ENCODE measurements at places on chromosomes 11 and 22.
A peak's percentile ranks its signal among the peaks of the same experiment; 100 is the strongest.

- peak; percentile 46 for DNase-seq
These were observed 389.2 kb downstream of the SOX6 start for GRCh38 chr11:15967166-15967565.

DNA sequence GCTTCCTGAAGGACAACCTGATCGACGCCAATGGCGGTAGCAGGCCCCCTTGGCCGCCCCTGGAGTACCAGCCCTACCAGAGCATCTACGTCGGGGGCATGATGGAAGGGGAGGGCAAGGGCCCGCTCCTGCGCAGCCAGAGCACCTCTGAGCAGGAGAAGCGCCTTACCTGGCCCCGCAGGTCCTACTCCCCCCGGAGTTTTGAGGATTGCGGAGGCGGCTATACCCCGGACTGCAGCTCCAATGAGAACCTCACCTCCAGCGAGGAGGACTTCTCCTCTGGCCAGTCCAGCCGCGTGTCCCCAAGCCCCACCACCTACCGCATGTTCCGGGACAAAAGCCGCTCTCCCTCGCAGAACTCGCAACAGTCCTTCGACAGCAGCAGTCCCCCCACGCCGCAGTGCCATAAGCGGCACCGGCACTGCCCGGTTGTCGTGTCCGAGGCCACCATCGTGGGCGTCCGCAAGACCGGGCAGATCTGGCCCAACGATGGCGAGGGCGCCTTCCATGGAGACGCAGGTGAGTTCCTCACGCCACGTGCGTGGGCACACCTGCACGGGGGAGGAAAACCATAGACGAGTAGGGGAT, 1.5 kb downstream of the BCR start:
- no peak for DNase-seq

- DNase-seq: no peak
These were observed 47.8 kb upstream of the ALX4 start for GRCh38 chr11:44357711-44358110.

GRCh38 chr11:58999291-58999680, 60.0 kb downstream of the GLYATL1 start:
- no peak for DNase-seq

GRCh38 chr11:119759324-119759723, 30.3 kb upstream of the NECTIN1 start:
- peak; percentile 38 for DNase-seq

- no peak for DNase-seq
These were observed 517 bp downstream of the SPINDOC start for GRCh38 chr11:63813563-63814382.

DNA sequence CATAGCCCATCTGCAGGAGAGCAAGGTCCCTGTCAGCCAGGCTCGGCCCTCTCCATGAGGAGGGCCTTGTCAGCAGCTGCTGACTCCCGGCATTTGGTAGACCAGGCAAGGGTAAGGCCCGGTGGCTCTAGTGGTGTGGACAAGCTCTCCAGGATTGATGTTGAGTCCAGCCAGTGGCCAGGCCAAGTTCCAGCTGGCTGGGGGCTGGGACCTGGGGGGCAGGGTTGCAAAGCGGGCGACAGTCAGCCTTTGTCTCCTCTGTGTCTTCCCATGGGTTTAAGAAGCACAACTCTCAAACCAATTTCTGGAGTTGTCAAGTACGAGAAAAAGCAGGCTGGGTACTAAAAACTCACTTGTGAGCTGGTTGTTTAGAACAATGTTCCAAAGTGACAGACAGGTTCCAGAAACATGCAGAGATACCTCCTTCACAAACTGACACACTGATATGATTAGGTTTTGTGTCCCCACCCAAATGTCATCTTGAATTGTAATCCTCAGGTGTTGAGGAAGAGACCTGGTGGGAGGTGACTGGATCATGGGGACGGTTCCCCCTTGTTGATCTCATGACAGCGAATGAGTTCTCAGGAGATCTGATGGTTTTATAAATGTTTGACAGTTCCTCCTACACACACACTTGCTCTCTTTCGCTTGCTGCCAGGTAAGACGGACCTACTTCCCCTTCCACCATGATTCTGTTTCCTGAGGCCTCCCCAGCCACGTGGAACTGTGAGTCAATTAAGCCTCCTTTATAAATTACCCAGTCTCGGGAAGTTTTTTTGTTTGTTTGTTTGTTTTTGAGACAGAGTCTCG, 52.3 kb upstream of the SERPIND1 start:
- no peak for DNase-seq

DNA sequence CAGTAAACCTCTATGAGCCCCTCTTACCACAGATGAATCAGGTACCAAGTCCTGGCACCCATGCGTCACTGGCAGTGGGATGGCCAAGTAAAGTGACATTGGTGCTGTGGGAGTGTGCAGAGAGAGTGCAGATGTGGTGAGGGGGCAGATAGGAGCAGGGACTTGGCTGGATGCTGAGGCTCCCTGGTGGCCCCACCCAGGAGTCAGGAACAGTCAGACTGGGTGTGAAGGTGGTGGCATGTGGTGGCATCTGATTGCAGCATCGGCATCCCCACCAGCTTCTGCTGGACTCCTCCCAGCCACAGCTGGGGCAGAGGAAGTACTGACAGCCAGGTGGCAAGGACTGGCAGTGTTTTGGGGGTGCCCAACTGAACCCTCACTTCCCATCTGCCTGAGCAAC, 11.4 kb downstream of the DGAT2 start:
- DNase-seq: peak; percentile 85

GRCh38 chr11:45800261-45800660, 4.7 kb upstream of the SLC35C1 start:
- DNase-seq: no peak

- DNase-seq: no peak
These were observed 221.2 kb downstream of the TRPC6 start for GRCh38 chr11:101362643-101363042.

DNA sequence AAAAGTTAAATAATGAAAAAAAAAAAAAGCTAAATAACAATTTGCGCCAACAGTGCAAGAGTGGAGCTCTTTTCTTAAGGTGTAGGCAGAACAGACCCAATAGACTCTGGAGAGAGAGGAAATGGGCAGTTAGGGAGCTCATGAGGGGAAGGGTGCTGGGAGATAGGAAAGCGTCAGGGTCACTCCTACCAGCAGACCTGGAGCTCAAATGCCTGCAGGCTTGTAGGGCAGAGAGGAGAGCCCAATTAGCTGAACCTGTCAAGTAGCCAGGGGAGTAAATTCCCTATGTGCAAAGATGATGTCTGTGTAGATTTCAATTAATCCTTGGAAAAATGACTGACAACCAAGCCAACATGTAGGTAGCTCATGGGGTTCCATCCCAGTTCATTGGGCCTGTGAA, 73.0 kb downstream of the RAB30 start:
- DNase-seq: no peak

DNA sequence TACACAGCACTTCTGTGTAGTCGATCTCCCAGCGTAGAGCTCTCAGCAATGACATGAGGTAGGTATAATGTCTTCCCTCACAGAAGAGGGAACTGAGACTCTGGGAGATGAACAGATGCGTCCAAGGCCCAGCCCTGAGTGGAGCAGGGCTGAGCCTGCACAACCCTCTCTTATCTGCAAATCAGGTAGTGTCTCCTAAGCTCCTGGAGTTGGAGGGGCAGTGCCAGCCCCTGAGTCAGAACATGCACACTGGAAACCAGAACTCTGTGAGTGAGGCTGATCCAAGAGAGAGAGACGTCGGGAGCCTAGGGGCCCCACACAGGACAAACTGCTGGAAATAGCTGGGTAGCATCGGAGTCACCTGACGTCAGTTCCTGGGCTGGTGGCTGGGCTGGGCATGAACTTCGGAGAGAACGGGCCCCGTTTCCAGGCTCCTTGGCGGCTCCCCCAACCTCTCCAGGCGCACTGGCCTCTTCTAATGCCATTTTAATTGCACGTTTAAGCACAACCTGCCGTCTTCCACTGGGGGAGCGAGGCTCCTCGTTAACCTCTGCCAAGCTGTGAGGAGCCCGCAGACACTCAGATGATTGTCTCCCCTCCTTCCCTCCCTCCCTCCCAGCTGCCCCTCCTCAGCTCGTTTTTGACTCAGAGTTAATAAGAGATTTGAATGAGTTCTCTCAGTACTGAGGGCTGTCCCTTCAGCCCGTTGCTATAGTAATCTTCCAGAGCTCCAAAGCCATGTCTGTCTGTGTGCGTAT, 191.2 kb upstream of the TBCEL start:
- no peak for DNase-seq

DNA sequence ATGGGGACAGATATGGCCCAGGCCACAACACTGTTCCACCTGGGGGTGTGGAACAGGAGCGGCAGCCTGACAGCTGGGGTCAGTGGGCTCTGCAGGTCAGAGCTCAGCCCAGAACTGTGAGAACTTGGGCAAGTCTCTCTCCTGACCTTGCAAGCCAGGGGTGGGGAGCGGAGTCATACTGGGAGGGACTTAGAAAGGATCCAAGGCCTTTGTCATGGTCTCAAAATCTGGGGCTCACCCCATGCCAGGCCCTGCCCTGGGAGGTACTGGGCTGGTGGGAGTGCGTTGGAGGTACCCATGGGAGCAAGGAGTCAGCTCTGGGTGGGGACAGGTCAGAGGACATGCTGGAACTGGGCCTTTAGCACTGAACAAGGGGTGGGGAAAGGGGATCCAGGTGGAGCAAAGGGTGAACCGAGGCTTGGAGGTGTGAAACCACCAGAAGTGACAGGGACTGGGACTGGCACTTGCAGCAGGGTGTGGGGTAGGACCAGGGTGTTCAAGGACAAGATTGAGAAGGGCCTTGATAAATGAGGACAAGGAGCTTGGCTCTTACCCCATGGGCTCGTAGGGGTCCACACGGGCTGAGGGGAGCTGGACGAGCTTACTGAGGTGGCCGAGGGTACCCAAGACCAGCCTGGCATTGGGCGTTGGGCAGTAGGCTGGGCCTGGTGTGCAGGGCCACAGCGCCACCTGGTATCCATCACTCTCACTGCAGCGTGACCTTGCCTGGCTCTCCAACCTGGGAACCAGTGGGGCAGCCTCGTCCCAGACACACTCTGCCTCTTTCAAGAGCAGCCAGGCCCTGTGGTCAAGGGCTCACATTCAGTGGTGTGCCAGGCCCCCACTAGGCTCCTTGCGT, 7.4 kb upstream of the PMM1 start:
- peak; percentile 83 for DNase-seq

GRCh38 chr11:9717719-9718118, 53.8 kb downstream of the SWAP70 start:
- no peak for DNase-seq

GRCh38 chr11:81005595-81005994, 1564.8 kb upstream of the TENM4 start:
- DNase-seq: no peak

DNA sequence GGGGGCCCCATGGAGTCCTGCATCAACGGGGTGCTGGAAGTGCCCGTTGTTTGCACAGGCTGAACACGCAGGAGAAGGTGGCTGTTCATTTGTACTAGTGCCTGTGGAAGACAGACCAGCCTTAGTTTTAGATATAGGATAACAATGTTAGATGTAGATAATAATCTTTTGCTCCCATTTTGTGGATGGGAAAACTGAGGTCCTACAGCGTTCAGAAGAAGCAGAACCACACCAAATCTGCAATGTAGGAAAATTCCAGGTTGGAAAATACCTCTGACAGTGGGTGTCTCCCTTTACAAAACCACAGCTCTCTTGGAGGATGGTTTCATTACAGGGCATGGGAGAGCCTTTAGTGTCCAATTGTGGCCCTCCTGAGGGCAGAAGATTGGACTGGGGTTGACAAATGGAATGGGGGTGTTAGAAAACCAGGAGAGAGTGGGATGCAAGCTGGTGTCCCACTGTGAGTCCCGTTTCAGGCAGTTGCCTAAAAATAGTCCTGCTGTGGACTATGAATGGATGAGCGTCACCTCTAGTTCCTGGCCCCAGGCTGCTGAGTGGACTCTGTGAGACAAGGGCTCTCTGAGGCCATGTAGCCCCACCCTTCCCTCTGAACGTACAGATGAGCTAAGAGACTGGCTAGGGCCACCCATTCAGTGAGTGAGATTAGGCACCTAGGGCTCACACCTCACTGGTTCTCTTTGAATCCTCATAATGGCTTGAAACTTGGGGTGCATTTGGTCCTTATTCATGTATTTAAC, 508.8 kb downstream of the MN1 start:
- DNase-seq: no peak

- DNase-seq: no peak
These were observed 69.3 kb downstream of the FAM168A start for GRCh38 chr11:73528483-73529203.

- DNase-seq: peak; percentile 53
These were observed 34.9 kb downstream of the MAPK1 start for GRCh38 chr22:21832291-21833290.

- DNase-seq: no peak
These were observed 23.5 kb upstream of the SPTY2D1 start for GRCh38 chr11:18657673-18658072.

DNA sequence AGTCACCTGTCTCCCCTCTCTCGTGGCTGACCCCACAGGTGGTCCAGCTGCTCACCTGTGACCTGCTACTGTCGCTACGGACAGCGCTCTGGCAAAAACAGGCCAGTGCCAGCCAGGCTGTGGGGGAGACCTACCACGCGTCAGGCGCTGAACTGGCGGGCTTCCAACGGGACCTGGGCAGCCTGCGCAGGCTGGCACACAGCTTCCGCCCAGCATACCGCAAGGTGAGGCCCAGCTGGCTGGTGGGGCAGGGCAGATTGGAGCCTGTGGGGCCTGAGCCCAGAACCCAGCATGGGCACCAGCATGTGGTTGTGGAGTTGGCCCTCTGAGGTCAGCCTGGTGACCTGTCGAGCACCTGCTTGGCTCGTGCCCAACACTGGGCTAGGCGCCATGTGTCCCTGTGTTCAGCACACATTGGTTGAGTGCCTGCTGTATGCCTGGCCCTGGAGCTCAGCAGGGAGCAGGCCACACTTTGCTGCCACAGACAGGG, 11.9 kb downstream of the SHISA8 start:
- DNase-seq: no peak

DNA sequence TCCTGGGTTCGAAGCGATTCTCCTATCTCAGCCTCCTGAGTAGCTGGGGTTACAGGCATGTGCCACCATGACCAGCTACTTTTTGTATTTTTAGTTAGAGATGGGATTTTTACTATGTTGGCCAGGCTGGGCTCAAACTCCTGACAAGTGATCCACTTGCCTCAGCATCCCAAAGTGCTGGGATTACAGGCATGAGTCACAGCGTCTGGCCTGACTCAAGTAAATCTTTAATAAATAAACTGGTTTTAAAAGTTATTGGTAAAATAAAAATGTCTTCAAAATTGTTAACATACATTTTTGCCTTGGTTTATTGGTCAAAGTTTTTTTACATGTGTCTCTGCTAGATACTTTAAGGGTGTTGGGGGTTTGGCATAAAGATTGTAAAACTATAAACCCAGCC, 7.3 kb upstream of the PES1 start:
- no peak for DNase-seq

DNA sequence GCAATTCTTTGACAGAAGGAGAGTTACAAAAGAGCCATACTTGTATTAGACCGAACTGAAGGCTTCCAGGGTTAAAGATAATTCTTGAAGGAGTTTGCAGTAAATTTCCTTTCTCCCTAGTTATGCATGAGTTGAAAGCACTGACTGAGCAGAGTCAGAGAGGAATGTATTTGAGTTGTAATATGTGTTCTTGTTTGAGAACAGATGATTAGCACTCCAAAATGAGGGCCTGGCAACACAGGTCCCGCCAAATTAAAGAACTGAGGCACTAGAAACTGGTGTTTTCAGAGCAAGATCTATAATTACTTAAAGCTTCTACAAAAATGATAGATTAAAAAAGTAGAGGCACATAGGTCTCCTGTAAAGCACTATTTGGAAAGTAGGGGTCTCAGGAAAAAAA, 970.4 kb downstream of the OPCML start:
- DNase-seq: no peak

All from hematopoietic multipotent progenitor cell treated with erythropoietin and hydrocortisone succinate and interleukin-3 and kit ligand, for 17 days (in vitro differentiated cells).